ENCODE measurements at places on chromosomes 12 and 14.
A peak's percentile ranks its signal among the peaks of the same experiment; 100 is the strongest.

GRCh38 chr14:98347686-98348085 lies 924.3 kb downstream of the BCL11B start:
- DNase-seq, result no peak

DNA sequence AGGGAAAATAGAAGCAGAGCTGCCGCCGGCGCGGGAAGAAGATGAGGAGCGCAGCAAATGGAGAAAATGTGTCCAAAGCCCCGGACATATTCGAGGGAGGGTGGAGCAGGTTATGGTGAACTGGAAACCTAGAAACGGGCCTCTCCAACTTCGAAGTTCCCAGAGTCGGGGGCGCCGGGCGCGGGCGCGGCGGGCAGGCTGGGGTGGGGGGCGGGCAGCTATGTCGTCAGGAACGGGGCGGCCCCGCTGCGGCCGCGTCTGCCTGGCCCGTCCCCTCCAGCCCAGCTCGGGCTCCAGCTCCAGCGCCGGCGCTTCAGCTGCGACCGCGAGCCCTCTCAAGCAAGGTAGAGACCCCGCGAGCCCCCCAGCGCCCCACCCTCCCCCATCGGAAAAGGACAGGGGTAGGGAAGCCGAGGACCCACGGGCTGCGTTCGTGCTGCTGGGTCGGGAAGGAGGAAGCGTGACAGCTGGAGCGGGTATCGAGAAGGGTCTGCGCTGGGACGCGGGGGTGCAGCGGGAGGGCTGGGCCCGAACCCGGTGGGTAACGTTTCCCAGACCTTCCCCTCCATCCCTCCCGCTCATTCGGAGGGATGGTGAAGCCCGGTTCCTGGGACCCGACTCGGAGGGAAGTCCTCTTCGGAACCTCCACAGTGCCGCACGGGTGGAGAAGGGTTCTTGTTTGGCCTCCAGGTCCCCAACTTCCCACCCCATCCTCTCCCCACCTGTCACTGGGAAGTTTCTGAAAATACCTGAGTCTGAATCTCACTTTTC lies 1.0 kb downstream of the DGKA start:
- peak; percentile 78 for DNase-seq

- DNase-seq, result no peak
Observed at GRCh38 chr12:47268501-47269454, 189.0 kb upstream of the AMIGO2 start.

GRCh38 chr14:95104911-95105310 lies 52.4 kb downstream of the DICER1 start:
- no peak for DNase-seq

- no peak for DNase-seq
Observed at GRCh38 chr14:105172476-105172875, 3.9 kb upstream of the JAG2 start.

DNA sequence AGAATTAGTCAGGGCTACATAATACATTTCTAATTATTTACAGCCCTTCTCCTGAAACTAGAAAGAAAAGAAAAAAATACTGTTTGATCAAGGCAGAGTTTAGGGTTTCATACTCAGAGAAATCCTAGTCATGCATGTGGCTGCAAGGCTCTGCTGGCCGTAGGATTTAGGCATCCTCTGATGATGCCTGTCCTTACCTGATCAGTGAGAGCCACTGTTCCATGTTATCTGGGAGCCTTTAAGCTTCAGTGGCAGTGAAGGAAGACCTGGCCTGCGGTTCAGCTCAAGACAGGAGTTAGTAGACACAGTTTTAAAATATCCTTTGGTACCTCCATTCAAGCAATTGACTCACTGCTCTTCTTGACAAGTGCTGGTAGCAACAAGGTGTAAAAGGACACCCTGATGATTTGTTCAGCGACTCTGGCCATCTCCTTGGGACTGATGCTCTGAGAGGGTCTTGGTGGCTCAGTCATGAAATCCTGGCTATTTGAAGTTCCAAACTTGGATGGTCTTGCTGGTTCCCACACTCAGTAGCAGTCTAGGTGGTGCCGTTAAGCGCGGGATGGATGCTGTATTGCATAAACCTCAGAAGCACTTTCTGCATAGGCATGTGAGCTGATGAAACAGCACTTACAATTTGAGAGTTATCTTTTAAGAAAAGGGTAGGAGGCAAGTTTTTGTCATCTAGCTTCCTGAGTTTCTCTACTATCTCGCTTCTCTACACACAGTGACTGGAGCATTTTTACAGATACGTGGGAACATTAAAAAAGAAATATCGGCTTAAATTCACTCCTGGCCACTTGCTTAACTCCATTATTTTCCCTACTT lies 162.0 kb downstream of the SAMD4A start:
- no peak for DNase-seq

GRCh38 chr14:63672417-63673180 lies 30.9 kb upstream of the WDR89 start:
- peak; percentile 15 for DNase-seq

GRCh38 chr12:52681526-52682380 lies 1.5 kb upstream of the KRT1 start:
- DNase-seq, result no peak

- DNase-seq, result peak; percentile 60
Observed at GRCh38 chr12:104623883-104624282, 167.1 kb downstream of the CHST11 start.

Measured in astrocyte of the hippocampus (primary cell).